Glomerular endothelial cell (primary cell): ENCODE measurements at places on chromosomes 12 and 14.

DNA sequence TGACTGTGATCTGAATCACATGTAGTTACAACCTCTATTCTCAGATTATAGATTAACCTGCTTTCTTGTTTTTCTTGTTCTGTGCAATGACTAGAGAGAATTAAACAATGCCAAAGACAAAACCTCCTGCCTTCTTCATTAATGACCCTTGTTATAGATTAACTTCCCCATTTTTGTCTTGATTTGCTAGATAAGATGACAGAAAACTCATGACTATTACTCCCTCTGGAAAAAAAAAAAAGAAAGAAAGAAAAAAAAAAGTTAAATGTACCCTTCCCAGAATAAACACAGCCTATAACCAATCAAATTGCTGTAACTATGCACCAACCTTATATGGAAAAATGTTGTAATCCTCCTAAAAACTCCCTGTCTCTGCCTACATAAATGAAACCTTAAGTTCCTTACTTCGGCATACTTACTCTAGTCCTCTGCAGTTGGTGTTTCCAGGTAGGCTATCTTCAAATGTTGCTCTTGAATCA, 41.1 kb upstream of the PCED1B start:
- DNase-seq = no peak

DNA sequence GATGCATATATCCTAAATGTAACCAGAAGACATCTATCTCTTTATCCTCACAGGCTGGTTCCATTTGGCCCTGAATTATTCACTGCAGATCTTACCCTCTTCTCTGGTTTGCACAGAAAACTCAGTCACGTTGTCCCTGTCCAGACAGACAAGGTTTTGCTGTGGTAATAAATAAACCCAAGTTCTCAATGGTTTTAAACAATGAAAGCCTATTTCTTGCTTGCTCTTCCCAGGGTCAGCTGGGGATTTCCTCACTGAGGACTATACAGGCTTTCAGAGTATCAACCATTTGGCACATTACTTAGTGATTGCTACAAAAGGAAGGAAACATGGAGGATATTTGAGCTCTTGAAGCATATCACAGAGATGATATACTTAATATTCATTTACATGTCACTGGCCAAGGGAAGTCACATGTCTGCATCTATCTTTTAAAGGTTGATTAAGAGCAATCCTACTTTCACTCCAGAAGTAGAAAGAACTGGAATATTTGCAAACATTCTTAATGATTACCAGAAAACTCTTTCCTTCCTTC, 24.4 kb upstream of the E2F7 start:
- DNase-seq = no peak

GRCh38 chr12:98470469-98471082, 44.8 kb upstream of the TMPO start:
- no peak for DNase-seq

- DNase-seq = no peak
Observed at GRCh38 chr12:75603475-75603874, 92.1 kb upstream of the KRR1 start.

DNA sequence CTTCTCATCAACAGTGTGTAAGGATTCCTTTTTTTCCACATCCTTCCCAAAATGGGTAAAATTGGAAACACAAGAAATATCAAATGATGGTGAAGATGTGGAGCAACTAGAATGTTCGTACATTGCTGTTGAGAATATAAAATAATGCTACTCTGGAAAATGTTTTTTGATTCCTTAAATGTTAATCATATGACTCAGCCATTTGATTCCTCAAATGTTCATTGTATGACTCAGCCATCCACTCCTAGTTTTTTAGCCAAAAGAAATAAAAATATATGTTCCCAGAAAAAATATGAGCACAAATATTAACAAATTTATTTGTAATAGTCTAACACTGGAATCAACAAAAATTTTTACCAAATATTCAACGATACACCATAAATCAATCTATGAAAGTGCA, 1108.6 kb downstream of the LRFN5 start:
- no peak for DNase-seq

- DNase-seq = no peak
Observed at GRCh38 chr12:107530701-107531100, 154.9 kb upstream of the PWP1 start.

- DNase-seq = no peak
Observed at GRCh38 chr12:100234166-100234565, 32.7 kb downstream of the DEPDC4 start.
